Activated naive CD8-positive, alpha-beta T cell treated with anti-CD3 and anti-CD28 coated beads, Interleukin-2, amount 10 ng/mL, durations not matched to agents 7 days and 5 days (primary cell): ENCODE measurements at places on chromosomes 5 and 9. TPM values are rescaled to one million over a fixed set of nuclear protein-coding genes. Genes with fewer than 3 reads are reported as not detected.

DNA sequence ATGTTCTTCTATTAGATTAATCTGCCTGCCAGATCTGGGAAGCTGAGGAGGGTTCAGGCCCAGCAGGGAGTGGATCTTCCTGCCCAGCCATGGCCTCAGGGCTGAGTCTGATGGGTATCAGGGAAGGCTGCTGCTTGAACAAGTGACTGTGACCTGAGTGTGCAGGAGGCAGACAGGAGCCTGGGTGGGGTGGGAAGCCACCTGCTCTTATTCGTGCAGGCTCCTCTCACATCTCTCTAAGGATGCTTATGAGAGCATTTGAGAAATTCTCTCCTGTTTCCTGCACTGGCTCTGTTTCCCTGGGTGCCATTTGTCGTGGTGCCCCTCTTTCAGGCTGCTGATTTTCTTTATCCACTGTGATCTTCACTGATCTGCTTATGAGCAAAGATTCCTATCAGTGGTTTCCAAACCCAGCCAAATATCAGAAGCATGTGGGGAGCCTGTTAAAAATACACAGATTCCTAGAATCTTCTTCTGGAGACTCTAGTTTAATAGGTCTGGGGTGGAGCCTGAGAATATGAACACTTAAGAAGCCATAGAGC is 2.1 kb downstream of the RGS3 start:
- DNase-seq: no peak
- H3K36me3 ChIP-seq: peaks cover 7% of the 10 kb centered on the region
- no peaks in the 10 kb centered on the region for H3K27me3 ChIP-seq
- no peak overlapping the region for H3K4me3 ChIP-seq
- H3K4me1 ChIP-seq: peaks cover 5% of the 10 kb centered on the region

DNA sequence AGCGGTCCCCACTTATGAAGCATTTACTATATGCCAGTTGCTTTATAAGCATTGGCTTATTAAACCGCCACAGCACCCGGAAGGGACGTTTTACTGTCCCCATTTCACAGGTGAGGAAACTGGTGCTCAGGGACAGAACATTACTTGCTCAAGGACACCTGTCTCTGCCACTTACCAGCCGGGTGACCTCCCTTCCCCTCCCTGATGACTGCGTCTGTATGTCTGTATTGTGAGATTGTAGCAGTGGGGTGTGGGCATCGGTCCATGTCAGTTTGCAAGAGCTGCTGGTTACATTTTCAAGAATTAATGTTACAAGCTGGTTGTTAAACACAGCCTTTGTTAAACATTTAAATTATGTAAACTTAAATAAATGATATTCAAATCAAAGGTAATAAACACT is 77.6 kb upstream of the LMX1B start:
- DNase-seq: no peak
- H3K27ac ChIP-seq: no peak overlapping the region
- no peak overlapping the region for H3K4me3 ChIP-seq
- H3K27me3 ChIP-seq: peaks cover 18% of the 10 kb centered on the region
- H3K36me3 ChIP-seq: no peaks in the 10 kb centered on the region
- no peaks in the 10 kb centered on the region for H3K4me1 ChIP-seq

GRCh38 chr9:89743216-89743572 is 138.4 kb downstream of the GADD45G start:
- no peaks in the 10 kb centered on the region for H3K27me3 ChIP-seq
- peak overlapping the region; percentile 76 for H3K4me3 ChIP-seq
- DNase-seq: peak; percentile 82
- peaks cover 60% of the 10 kb centered on the region for H3K4me1 ChIP-seq
- H3K27ac ChIP-seq: peak overlapping the region; percentile 93
- peaks cover 2% of the 10 kb centered on the region for H3K36me3 ChIP-seq

GRCh38 chr5:12322042-12322441 is 417.8 kb upstream of the CTNND2 start:
- DNase-seq: no peak
- no peak overlapping the region for H3K4me3 ChIP-seq
- no peaks in the 10 kb centered on the region for H3K27me3 ChIP-seq
- no peaks in the 10 kb centered on the region for H3K4me1 ChIP-seq
- H3K27ac ChIP-seq: no peak overlapping the region

GRCh38 chr9:96219026-96219899 is 82.7 kb downstream of the HSD17B3 start:
- peaks cover 11% of the 10 kb centered on the region for H3K4me1 ChIP-seq
- no peak overlapping the region for H3K27ac ChIP-seq
- peaks cover 3% of the 10 kb centered on the region for H3K36me3 ChIP-seq

GRCh38 chr9:75824816-75825568 is 65.5 kb upstream of the PCSK5 start:
- no peaks in the 10 kb centered on the region for H3K27me3 ChIP-seq
- H3K4me3 ChIP-seq: no peak overlapping the region
- H3K4me1 ChIP-seq: peaks cover 2% of the 10 kb centered on the region
- no peak overlapping the region for H3K27ac ChIP-seq
- H3K36me3 ChIP-seq: no peaks in the 10 kb centered on the region
- DNase-seq: no peak

Gene INSL4
- total RNA-seq: not detected

Gene OBP2B
- total RNA-seq: not detected

Gene NIM1K
- total RNA-seq: 0.43 TPM

Gene DOCK2
- 275 TPM for total RNA-seq

Gene DND1
- total RNA-seq: 3.4 TPM
